NCI-H2081 (cell line): ENCODE measurements at places on chromosomes 7 and 10.

DNA sequence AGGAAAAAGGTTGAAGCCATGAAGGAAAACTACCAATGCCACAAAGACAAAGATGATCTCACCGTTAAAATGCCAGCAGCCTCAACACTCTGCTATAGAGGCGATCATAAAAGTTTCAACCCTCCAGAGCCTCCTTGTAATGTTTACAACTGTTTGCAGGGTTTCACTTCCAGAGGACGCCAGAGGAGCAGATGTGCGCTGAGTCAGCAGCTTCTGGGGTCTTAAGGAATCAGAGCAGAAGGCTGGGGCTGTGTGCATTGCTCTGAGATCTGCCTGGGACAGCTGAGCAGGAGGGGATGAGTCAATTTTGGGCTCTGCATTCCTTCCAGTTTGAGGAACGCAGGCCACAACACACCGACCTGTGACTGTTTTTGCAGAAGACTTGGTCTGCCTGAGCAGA is 98.3 kb downstream of the TMEM130 start:
- DNase-seq = no peak

GRCh38 chr7:88167223-88167622 is 52.6 kb downstream of the SRI start:
- DNase-seq = no peak

GRCh38 chr7:98483276-98483963 is 82.5 kb upstream of the BAIAP2L1 start:
- DNase-seq = no peak

DNA sequence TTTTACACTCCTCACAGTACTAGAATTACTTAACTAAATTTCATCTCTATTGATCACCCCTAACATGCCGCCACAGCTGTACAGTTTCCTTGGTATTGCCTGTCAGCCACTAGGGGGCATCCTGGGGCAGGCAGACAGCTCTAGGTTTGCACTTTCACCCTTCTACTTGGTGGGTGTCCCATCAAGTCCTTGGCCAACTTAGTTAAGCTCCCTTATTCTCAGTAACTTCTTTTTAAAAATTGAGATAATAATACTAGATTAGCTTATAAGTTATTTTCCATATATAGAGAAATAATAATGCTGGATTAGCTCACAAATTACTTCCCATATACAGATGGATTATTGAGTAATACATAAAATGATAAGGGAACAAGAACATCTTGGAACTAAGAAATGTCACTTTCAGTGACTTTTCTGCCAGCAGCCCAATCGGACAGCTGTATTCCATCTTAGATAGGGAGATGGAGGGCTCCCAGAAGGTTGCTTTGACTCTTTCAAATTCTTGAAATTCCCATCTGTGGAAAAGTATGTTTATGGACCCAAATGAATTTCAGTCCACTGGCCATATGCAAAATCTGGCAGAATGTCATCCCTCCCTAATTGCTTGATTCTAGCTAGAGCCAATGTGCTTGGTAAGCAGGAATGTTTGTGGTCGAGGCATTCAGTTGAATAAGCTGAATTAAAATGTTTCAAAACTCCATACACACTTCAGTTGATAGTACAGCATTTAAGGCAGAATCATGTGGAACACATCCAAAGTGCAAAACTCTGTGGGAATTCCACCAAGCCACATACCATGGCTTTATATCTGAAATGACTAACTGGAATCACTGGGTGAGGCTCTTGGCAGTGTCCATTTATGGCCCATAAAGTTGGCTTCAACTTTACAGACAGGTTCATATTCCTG is 309.7 kb downstream of the CSTF2T start:
- DNase-seq = peak; percentile 9

DNA sequence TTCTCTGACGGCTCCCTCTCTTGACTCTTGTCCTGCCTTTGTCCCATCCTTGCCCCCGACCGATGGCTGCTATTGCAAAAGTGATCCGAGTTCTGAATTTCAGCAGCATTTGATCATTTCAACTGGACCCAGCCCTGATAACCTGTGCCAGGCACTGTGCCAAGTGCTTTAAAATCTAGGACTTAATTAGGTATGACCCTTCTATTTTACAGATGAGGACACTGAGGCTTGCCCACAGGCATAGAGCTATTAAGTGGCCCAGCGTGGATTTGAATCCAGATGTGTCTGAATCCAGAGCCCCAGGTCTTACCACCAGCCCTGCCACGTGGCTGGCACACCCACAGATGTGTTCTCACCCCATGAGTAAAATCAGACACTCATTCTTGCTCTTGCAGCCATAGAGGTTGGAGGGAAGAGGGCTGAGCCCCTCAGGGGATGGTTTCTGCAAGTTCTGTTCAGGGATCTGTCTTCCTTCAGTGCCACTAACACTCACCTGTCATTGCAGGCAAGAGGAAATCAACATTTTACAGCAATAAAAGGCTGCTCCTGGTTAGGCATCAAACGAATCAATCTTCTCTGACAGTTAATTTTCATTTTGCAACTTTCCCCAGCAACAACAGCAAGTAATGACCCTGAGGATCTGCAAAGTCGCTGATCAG is 101.2 kb downstream of the GRID1 start:
- no peak for DNase-seq

- no peak for DNase-seq
Measured at GRCh38 chr10:8726779-8727084, 672.2 kb downstream of the GATA3 start.
